ENCODE measurements at places on chromosomes 3 and 15.

DNA sequence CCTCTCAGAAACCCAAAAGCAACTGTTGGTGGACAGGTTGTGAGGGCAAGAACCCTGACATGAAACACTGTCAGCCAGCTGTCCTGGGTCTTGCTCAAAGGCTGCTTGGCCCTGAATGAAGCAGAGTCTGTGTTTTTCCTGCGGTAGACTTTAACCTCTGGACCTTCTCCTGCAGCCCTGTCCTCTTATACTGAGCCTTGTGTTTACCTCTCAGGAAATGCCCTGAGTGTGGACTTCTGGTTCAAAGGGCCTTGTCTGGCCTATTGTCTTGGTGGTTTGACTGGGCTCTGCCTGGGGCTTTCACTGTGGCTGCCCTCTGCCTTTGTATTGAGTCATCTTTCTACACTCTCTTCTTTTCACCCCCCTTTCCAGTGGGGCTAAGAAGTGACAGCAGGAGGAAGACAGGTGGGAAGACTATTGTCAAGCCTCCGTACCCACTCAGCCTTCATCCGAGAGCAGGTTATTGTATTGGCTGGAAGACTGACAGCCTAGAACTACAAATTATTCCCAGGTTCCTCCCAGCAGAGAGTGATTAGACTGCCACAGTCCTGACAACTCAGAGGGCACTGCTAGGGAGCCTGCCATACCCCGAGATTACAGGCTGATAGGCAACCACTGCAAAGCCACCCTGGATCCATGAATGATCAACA is 3.5 kb downstream of the SEC13 start:
- peaks cover 9% of the 10 kb centered on the region for H3K4me1 ChIP-seq
- no peak for DNase-seq
- no peak overlapping the region for H3K27ac ChIP-seq
- H3K27me3 ChIP-seq = no peaks in the 10 kb centered on the region

GRCh38 chr3:39098473-39099000 is 8.9 kb downstream of the GORASP1 start:
- DNase-seq = no peak
- no peaks in the 10 kb centered on the region for H3K4me1 ChIP-seq
- no peak overlapping the region for H3K4me3 ChIP-seq
- no peaks in the 10 kb centered on the region for H3K36me3 ChIP-seq
- no peak overlapping the region for H3K27ac ChIP-seq

- peak overlapping the region; percentile 76 for H3K27ac ChIP-seq
- H3K4me1 ChIP-seq = peaks cover 17% of the 10 kb centered on the region
- peak; percentile 84 for DNase-seq
Measured at GRCh38 chr15:91866971-91867372, 13.5 kb downstream of the SLCO3A1 start.

GRCh38 chr3:189458528-189458927 is 172.7 kb upstream of the TP63 start:
- peak; percentile 52 for DNase-seq
- no peaks in the 10 kb centered on the region for H3K36me3 ChIP-seq
- H3K4me1 ChIP-seq = peaks cover 15% of the 10 kb centered on the region
- H3K27ac ChIP-seq = no peak overlapping the region
- no peak overlapping the region for H3K4me3 ChIP-seq

DNA sequence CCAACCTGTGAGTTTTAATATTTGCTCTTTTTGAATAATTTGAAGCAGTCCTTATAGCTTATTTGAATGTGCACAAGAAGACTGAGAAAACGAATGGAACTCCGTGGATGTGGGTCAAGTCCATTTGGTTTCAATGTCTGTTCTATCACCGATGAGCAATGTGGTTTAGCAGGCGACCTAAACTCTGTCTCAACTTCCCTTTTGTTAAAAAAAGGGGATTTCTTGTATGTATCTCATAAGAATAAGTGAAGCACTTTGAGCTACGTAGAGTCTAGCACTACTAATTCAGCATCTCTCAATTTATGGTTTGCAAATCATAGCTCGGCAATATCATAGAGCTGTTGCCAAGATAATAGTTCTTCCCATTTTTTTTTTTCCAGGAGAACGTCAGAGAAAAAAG is 4.6 kb upstream of the SKIL start:
- no peaks in the 10 kb centered on the region for H3K36me3 ChIP-seq
- H3K27ac ChIP-seq = no peak overlapping the region
- H3K27me3 ChIP-seq = no peaks in the 10 kb centered on the region
- H3K4me3 ChIP-seq = no peak overlapping the region
- DNase-seq = no peak

GRCh38 chr15:74543583-74543982 is 2.6 kb downstream of the ARID3B start:
- H3K4me3 ChIP-seq = no peak overlapping the region
- no peak overlapping the region for H3K27ac ChIP-seq
- H3K27me3 ChIP-seq = no peaks in the 10 kb centered on the region
- DNase-seq = no peak

DNA sequence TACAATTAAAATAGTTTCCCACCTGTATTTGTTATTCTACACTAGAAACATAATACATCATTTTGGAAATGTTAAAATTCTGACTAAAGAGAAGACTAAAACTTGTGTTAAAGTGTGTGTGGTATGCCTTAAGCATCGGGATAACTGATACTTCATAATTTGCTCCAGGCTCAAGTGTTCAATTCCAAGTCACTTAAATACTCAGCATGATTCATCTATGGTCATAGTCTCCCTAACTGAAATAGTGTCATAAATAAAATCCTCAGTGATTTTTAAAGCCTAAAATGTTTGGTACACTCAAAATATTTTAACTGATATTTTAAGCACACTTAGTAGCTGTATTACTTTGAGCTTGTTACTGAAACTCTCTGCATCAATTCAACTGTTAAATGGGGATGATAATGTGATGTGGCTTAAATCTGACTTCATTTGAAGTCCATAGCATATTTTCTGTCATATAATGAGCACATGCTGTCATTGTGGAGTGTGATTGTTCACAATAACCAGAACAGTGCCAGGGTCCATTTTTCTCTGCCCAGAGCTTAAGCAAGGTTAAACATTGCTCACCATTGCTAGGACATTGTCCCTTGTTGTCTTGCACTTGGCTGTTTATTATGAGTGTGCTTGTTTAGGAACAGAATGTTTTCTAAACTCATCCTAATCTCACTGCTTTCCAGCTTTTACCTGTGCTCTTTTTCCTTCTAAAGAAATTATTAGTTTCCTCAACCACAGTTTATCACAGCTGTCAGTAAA is 122.2 kb downstream of the KLHL25 start:
- peaks cover 42% of the 10 kb centered on the region for H3K36me3 ChIP-seq
- H3K4me3 ChIP-seq = no peak overlapping the region
- H3K27me3 ChIP-seq = no peaks in the 10 kb centered on the region
- no peak overlapping the region for H3K27ac ChIP-seq
- no peak for DNase-seq
- H3K4me1 ChIP-seq = peaks cover 41% of the 10 kb centered on the region

DNA sequence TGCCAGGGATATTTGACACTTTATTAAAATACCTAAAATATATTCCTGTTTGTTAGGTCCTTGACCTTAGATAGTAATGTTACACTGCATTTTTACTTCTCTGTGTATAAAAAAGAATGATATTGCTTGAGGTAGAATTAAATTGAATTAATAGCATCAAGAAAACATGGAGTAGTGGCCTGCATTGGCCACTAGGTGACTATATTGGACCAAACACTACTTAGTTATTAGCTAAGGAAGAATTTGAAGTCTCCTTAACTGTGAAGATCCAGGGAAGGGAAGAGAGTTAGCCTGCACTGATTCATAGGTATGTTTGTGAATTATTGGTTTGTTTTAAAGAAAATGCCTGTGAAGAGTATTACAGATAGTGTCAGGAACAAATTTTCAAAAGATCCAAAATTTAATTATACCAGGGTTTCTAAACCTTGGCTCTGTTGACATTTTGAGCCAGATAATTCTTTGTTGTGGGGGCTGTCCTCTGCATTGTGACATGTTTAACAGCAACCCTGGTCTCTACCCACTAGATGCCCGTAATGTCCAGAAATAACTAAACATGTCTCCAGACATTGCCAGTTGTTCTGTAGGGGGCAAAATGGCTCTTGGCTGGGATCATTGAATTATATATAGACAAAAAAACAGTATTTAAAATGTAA is 103.6 kb upstream of the THSD4 start:
- H3K27ac ChIP-seq = no peak overlapping the region
- DNase-seq = peak; percentile 31
- H3K4me3 ChIP-seq = no peak overlapping the region
- no peaks in the 10 kb centered on the region for H3K4me1 ChIP-seq
- H3K27me3 ChIP-seq = no peaks in the 10 kb centered on the region

Measured in adrenal gland (tissue), 19 donors.